Karpas-422 (cell line): ENCODE measurements at places on chromosomes 1 and 21.

DNA sequence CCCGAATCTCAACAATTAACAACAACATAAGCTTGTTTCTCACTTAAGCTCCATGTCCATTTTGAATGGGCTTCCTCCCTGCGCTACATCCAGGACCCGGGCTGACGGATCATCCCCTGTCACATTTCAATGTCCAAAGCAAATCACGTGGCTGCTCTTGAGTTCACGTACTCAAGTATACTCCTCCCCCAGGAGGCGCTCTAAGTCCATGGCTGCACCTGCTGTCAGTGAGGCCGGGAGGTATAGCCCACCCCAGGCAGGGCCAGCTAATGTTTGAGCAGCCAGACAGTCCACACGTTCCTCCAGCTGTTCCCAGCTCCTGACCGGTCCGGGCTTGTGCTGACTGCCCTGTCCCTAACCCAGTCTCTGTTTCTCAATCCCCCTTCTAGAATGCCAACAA lies 220.8 kb downstream of the SLC35F3 start:
- DNase-seq: peak; percentile 80

DNA sequence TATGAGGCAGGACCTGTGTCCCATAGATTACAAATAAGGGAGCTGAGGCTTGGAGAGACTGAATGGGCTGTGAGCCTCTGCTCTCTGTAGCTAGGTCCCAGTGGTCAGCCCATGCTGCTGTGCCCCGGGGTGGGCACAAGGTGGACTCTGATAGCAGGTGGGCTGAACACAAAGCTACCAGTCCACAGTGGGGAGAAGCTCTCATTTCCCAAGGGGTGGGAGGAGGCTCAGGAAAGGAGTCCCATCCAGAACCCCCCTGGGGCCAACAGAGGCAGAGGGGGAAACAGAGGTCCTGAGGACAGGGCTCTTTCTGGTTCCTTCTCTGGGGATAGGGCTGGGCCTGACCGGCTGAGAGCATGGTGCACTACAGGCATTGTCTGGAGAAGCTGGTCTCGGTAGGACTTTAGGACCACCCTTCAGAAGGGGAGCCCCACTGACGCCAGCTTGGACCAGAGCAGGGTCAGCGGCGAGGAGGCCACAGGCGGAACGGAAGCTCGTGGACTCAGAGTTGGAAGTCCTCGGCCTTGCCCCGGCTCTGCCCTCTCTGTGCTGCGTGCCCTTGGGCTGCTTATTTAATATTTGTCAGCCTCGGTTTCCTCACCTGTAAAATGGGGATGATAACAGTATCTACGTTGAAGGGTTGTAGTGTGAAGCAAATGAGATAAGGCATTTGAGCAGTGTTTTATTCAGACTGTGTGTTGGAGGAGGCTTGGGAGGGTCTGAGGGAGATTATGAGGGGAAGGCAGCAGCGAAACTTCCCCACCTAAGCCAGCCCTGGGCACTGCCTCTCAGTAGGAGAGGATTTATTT lies 26.6 kb downstream of the SDE2 start:
- no peak for DNase-seq

GRCh38 chr1:6423321-6423999 lies 1.1 kb upstream of the ESPN start:
- peak; percentile 79 for DNase-seq

GRCh38 chr1:109185990-109186732 lies 27.6 kb upstream of the SARS1 start:
- no peak for DNase-seq

DNA sequence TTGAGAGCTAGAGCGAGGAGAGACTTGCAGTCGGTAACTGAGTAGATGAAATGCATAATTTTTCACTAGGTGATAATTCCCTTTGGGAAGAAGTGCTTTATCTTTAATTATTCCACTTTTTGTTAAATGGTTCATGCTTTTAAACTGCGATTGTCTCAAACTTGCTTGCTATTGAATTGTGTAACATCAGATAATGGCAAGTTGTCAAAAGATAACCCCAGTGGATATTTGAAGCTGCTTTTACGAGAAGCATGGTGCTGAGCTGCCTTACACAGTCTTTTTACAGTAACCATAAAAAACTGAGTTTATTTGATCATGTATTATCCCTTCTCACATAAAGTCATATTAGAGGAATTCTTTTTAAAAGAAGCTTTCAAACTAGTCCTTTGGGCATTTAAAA lies 30.2 kb downstream of the TMEM50B start:
- no peak for DNase-seq

- DNase-seq: no peak
Measured at GRCh38 chr1:100703716-100704115, 15.8 kb upstream of the VCAM1 start.

DNA sequence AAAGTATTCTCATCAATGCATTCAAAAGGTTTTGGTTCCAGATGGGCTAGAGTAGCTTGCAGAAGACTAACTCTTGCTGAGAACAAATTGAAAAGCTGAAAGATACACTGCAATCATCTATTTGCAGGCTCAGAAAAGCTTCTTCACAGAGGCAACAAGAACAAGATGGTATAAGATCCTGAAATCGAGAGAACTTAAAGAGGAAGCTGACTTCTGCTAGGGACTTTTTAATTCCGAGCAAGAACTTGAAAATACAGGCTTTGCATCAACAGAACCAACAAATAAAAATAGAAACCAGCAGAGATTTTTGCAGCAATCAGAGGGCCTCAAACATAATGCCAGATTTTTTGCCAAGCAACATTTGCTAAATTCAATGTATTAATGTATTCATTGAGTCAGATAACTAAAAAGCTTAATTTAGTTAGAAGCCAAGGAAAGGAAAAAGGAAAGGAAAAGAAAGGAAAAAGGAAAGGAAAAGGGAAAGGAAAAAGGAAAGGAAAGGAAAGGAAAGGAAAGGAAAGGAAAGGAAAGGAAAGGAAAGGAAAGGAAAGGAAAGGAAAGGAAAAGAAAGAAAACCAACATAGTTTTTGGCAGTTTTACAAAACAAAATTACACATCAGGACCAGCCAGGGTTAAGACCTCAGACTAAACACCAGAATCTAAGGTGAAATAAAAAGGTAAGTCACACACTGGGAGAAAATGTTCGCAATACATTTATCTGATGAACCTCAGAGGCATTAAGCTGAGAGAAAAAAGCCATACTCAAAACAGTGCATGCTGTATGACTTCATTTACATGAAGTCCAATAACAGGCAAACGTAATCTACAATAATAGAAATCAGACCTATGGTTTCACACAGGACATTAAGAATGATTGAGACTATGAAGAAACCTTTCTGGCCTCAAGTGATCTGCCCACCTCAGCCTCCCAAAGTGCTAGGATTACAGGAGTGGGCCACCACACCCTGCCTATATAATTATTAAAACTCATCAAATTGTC lies 42.6 kb downstream of the FAF1 start:
- DNase-seq: peak; percentile 71

DNA sequence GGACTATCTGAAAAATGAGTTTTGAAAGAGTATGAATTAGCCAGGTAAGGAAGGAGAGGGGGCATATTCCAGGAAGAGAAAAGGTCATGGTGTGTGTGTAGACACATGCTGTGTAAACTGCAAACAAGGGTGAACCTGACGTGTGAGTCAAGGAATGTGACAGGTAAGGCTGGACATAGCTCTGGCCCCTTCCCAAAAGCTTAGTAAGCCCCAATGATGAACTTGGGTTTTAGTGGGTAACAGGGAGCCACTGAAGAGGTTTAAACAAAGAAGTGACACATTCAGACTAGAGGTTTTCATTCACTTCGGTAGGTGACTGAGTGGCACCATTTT lies 36.7 kb downstream of the EGLN1 start:
- DNase-seq: no peak

GRCh38 chr1:224615861-224616755 lies at the start of gene CNIH3:
Gene CNIH3, plus strand, starts transcription at chr1:224616317. Its CDS starts 858 bp downstream, at chr1:224617175.
- DNase-seq: no peak

- DNase-seq: peak; percentile 60
Measured at GRCh38 chr21:43919871-43920801, 55.1 kb downstream of the AGPAT3 start.

GRCh38 chr21:30818837-30819610 lies 6.0 kb upstream of the KRTAP8-1 start:
- no peak for DNase-seq

GRCh38 chr1:234735916-234736315 lies 125.9 kb upstream of the IRF2BP2 start:
- no peak for DNase-seq

GRCh38 chr1:81432059-81432458 lies 368.7 kb upstream of the ADGRL2 start:
- no peak for DNase-seq

- DNase-seq: no peak
Measured at GRCh38 chr1:220786057-220786336, 716 bp upstream of the MTARC1 start.

- no peak for DNase-seq
Measured at GRCh38 chr1:156359973-156360372, 9.0 kb upstream of the RHBG start.

GRCh38 chr1:246338098-246338497 lies 169.0 kb downstream of the SMYD3 start:
- DNase-seq: peak; percentile 19

DNA sequence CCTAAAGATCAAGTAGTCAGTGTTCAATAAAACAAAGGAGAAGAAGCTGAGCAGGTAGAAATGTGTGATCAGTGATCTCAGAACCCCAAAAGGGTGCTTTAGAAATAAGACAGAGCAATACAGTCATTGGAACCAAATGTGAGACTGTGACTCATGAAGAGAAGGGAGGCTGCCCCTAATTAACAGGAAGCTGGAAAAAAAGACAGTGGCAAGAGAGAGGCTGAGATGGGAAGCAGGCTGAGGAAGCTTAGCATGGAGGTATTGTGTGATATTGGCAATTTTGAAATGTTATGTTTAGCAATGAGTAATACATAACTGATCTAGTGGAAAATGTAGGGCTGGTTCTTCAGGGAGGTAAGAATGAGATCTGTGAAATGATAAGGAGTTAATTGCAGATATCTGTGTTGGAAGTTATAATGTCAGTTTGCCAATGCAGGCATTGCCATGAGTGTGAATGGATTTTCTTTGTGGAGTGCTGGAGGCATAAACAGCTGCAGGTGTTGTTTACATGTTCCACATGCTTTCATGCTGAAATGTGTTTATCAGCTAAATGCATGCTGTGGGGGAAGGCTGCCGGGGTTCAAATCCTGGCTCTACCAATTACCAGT lies 90.6 kb upstream of the CACNA1E start:
- DNase-seq: no peak

DNA sequence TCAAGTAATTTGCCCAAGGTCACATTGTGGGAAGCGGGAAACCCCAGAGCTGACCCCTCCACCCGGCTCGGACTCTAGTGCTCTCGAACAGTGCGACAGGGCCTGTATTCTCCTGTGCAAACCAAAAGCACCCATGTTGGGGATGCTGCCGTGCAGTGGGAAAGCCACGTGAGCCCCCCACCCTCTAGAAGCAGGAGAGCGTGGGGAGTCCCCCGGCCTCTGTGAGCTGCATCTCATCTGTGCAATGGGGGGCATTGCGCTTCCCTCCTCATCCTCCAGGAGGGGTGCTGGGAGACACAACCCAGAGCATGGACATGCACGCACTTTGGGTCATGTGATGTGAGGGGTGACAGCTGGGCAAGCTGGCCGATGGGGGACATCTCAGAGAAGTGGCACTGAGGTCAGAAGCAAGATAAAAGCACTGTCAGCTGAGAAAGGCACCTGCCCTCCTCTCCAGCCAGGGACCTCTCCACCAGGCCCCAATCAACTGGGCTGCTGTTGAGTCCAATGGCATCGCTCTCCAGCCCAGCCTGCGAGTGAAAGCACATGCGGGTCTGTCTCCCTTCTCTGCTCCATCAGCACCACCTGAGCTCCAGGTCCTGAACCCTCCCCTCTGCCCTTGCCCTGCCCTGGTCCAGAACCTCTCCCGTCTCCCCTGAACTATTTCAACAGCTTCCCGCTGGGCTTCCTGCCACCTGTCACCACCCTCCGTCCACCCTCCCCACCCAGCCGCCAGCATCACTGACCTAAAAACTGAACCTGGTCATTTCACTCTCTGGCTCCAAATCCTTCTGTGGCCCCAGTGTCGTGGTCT lies 76.4 kb upstream of the IFFO2 start:
- DNase-seq: no peak

GRCh38 chr1:162026881-162027280 lies 3.2 kb upstream of the OLFML2B start:
- DNase-seq: no peak

GRCh38 chr1:53629101-53629691 lies 109.8 kb downstream of the GLIS1 start:
- no peak for DNase-seq
